ENCODE measurements at places on chromosomes 2 and 18.

- peak; percentile 53 for DNase-seq
Measured at GRCh38 chr2:239953418-239954061, 71.6 kb downstream of the NDUFA10 start.

GRCh38 chr18:75057169-75057960 lies 151.6 kb downstream of the PTGR3 start:
- DNase-seq: no peak

GRCh38 chr18:23032030-23032582 lies 99.0 kb downstream of the RBBP8 start:
- no peak for DNase-seq

- DNase-seq: no peak
Measured at GRCh38 chr2:23412556-23413155, 27.7 kb downstream of the KLHL29 start.

- no peak for DNase-seq
Measured at GRCh38 chr2:1721706-1722646, 22.3 kb downstream of the PXDN start.

- DNase-seq: no peak
Measured at GRCh38 chr18:42001801-42002200, 46.8 kb downstream of the PIK3C3 start.

DNA sequence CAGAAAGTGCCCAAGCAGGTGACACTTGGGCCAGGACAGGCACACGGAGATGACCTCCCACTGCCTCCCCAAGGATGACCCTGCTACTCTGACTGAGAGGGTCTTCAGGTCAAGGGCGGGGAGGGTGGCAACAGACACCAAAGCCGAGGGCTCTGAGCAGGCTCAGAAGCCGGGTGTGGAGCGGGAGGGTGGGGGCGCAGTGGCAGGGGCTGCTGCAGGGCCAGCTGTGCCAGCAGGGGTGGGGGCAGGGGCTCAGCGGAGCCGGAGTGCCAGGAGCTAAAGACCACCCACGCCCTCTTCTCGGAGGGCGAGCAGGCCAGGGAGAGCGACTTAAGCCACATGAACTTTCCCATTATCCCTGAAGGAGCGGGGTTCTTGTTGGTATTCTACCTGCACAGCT lies 93.3 kb upstream of the MBOAT2 start:
- no peak for DNase-seq

GRCh38 chr2:167487728-167488127 lies 599.4 kb downstream of the XIRP2 start:
- no peak for DNase-seq

DNA sequence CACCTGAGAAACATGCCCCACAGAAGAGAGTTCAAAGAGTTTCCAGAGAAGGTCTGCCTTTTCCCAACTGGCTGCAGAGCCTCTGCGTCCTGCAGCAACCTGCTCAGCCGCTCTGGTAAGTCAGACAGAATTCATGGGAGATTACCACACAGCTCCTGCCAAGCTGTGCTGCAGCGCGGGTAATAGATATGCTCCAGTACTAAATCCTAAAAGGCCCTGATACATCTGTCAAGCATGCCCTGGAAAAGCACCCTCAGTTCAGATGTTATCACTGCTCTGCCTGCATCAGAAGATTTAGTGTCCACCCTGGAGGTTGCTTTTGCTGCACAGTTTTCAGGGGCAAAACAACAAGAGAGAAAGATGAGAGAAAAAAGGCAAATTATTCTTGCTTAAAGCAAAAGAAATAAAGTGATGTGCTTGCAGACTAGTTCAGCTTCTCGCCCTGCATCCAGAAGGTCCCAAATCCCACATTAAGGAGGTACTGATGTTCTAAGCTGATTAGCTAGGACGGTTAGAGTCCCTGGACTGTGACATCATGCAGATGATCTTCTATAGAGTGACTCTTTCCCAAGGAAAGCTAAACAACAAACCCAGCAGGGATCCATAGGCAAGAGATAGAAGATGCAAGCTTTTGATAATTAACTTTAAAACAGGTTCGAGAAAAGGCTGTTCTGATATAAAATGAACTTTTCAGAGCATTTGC lies 488.6 kb downstream of the BCL11A start:
- DNase-seq: no peak

- no peak for DNase-seq
Measured at GRCh38 chr2:108916122-108916795, 72.8 kb downstream of the EDAR start.

GRCh38 chr2:221676566-221677172 lies 104.6 kb upstream of the EPHA4 start:
- no peak for DNase-seq

- no peak for DNase-seq
Measured at GRCh38 chr18:45312555-45313126, 302.6 kb upstream of the SLC14A2 start.

- DNase-seq: no peak
Measured at GRCh38 chr2:103605071-103605780, 843.4 kb downstream of the TMEM182 start.

DNA sequence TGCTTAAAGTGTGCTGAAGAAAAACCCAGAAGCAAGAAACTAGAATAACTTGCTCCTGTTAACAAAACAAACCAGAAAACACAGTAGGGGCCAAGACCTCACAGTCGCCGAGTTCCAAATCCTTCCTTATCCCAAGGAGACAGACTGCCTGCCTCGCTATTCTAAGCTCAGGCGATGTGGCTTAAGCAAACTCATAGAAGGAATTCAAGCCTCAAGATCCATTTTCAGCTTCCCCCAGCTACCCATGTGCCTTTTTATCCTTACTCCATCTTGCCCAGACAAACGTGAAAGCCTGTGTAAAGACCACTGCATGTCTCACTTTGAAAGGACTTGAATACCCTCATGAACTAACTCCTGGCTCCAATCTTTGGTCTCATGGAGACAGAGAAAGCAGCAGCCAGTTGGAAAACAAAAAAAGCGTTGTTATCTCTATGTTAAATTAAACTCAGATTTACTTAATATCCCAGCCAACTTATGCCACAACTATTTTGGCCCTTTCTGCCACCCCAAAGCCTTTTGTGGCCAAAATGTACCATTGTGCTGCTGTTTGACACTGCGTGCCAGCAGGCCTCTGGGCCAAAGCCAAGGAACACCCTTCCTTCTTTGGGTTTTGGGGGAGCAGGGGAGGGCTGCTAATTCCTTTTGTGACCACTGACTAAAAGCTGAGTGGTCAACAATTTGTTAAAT lies 123.2 kb upstream of the FZD5 start:
- DNase-seq: no peak
